ENCODE measurements at places on chromosomes 4 and X.
A peak's percentile ranks its signal among the peaks of the same experiment; 100 is the strongest.

GRCh38 chrX:84168574-84168973 is 19.4 kb downstream of the RPS6KA6 start:
- no peak for DNase-seq

DNA sequence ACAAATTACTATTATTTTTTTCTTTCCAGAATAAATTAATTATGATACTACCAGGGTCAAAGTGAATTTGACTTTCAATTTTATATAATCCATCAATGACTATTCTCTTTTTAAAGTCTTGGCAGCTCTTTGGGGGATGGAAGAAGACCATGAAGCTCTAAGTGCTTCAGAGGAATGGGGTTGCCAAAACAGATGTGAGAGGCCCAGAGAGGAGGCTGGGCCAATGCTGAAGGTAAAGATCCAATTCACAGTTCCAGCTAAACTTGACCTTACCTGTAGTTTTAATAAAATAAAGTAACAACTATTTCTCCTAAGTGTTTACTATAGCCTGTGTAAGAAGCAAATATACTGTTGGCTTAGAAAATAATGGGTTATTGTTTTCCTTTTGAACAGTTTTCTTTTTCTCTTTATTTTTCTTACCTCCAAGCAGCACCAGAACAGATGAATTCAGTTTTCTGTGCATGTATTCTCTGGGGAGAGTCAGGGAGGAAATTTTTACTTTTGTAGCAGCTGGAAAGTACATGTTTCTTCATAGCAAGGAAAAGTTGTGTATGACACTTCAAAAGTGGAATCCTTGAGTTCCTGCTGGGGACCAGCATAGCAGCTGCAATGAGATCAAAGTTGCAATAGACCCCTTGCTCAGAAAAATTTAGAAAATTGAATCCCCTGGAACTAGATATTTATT is 104.9 kb downstream of the CEP44 start:
- DNase-seq: no peak

- DNase-seq: no peak
These were observed 203.2 kb upstream of the MBNL3 start for GRCh38 chrX:132692066-132692465.

- peak; percentile 12 for DNase-seq
These were observed 48.3 kb downstream of the MTHFD2L start for GRCh38 chr4:74206088-74206825.

DNA sequence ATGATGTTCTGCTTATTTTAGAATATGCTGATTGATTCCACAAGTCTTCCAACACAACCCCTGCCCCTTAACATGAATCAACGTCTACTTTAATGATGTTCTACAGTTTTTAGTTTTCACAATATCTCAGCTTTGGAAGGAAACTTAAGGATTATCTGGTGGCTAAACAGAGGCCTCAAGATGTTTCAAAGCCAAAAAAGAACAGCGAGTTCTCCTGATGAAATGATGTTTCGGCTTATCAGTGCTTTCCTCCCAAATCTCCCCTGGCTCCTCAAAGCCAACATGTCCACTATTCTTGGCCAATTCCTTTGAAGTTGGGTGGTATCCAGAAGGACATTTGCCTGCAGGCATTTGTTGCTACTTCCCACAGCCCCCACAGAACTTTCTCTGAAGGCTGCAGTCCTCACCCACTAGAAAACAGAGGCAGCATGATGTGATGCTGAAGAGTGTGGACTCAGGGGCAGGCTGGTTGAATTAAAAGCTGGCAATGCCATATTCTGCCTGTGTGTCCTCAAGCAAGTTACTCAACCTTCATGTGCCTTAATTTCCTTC is 87.3 kb downstream of the ADGRG4 start:
- no peak for DNase-seq

- DNase-seq: peak; percentile 56
These were observed 7.2 kb upstream of the C1QTNF7 start for GRCh38 chr4:15420642-15421041.

GRCh38 chrX:32455704-32456103 is 755.6 kb downstream of the DMD start:
- DNase-seq: no peak

DNA sequence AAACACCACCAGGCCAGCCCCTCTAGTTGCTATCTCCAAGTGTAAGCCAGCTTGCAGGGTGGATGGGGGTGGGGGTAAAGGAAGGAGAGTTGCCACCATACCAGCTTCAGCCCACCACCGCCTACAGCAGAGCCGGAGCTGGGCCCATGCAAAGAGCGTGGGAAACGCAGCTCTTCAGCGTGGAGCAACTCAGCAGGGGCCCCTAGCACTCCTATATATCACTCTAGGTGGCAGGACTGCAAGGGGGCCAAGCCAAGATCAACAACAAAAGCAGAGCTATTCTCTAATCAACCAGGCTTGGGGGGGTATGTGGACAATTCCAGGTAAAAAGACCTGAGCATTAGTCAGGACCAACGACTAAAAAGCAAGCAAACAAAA is 35.5 kb upstream of the IQSEC2 start:
- DNase-seq: no peak

- no peak for DNase-seq
These were observed 1910.0 kb upstream of the AGA start for GRCh38 chr4:179352221-179352620.

GRCh38 chr4:36740796-36741310 is 459.4 kb downstream of the DTHD1 start:
- DNase-seq: no peak

DNA sequence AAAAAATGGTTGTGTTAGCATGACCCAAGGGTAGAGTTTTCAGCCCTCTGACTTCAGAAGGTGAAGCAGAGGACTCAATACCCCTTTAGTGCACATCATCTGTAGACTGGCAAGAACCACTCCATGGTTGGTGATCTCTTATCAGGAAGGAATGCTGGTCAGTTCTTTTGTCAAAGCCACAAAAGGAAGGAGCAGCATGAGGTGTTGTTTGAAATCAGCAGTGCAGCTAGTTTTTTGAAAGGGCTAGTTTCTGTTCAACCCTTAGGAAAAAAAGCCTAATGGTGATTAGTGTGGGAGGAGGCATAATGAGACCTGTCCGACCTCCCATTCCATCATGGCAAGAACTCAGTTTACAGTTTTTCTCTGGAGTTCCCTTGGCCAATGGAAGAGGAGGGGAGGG is 362.0 kb upstream of the CT83 start:
- no peak for DNase-seq

GRCh38 chrX:75623535-75623934 is 100.7 kb upstream of the ZDHHC15 start:
- no peak for DNase-seq

DNA sequence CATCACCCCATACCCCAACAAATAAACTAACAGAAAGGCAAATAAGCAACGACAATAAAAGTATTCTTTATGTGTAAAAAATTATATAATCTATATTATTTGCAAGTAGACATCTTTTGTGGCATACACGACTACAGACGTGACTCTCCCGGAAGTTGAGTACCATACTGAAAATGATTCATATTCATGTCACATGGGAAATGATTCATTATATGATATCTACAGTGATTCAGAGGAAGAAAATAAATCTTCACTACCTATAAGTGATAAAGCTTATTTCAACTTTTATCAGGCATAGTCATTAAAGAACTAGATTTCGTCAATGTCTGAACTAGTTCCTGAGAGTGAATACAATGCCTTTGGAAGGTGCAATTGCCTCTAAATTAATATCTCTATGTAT is 4.6 kb upstream of the ANTXR2 start:
- no peak for DNase-seq

DNA sequence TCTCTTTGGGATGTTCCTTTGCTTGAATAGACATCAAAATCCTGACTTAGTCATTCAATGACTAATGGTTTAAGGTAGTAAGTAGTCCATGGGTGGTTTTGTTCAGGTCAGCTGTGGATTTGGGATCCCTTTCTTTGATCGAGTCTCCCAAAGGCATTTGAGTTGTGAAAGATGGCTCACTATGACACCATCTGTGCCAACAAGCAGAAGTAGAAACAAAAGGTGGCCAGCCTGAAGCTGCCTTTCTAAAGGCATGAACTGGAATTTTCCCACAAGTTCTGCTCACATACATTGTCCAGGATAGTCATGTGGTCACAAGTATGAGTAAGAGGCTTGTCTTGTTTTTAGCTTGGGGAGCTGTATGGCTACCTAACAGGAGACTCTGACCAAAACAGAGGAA is 129.9 kb downstream of the CCNG2 start:
- no peak for DNase-seq

GRCh38 chrX:118839334-118839958 is 15.8 kb downstream of the ZCCHC12 start:
- DNase-seq: peak; percentile 58

- no peak for DNase-seq
These were observed 33.8 kb upstream of the NPY2R start for GRCh38 chr4:155174668-155175067.

DNA sequence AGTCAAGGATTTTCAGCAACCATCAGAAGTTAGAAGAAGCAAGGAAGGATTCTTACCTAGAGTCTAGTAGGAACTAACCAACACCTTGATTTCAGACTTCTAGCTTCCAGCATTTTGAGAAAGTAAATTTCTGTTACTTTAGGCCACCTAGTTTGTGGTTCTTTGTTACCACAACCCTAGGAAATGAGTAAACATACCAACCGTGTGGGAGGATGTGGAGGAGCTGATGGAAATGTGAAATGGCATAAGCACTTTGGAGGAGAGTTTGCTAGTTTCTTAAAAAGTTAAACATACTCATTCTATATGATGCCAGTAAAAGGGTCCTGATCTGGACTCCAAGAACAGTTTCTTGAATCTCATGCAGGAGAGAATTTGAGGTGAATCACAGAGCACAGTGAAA is 679.4 kb downstream of the PDHA2 start:
- no peak for DNase-seq

Measured in AG08395 (cell line).